ENCODE measurements at places on chromosomes 13 and 19.

- DNase-seq, result no peak
Measured at GRCh38 chr13:102039264-102039663, 362.6 kb downstream of the FGF14 start.

DNA sequence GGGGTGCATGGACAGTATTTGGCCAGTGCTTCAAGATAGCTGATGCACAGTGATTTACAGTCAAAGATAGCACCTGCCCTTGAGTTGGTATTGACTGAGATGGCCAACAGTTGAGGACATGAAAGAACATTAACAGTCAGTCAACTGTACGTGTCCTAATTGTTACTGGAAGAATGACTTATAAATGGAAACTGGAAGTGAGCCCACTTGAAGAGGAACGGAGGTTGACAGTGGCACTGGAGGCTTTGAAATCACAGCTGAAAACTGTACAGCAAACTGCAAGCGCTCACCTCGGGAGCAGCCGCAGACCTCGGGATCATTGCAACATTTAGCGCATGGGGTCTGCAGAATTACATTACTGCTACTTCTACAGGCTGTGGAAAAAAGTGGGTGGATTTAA lies 77.1 kb downstream of the GGACT start:
- no peak for DNase-seq

- DNase-seq, result no peak
Measured at GRCh38 chr19:11598103-11598483, 810 bp downstream of the ZNF627 start.

DNA sequence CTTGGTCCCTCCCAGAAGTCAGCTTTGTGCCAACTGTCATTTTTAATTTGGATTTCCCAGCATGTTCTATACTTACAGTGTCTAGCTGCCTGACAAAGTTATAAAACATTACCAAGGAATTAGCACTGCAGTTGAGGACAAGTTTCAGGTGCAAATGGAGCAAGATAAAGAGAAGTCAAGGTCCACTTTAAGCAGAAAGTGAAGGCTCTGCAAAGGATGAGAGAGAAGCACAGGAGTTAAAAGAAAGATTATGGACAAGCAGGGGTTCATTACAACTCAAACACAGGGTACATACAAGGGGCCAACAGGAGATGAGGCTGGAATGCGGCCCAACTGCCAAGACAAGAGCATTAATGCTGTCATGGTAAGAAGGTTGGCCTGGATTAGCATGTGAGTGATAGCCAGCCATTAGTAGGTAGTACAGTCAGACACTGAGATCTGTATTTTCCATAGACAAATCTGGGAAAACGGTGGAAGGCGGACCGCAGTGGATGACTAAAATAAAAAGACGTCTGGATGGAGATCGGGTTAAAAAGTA lies 17.6 kb downstream of the UBL3 start:
- DNase-seq, result no peak

GRCh38 chr19:51012661-51013190 lies 6.8 kb downstream of the KLK10 start:
- no peak for DNase-seq

DNA sequence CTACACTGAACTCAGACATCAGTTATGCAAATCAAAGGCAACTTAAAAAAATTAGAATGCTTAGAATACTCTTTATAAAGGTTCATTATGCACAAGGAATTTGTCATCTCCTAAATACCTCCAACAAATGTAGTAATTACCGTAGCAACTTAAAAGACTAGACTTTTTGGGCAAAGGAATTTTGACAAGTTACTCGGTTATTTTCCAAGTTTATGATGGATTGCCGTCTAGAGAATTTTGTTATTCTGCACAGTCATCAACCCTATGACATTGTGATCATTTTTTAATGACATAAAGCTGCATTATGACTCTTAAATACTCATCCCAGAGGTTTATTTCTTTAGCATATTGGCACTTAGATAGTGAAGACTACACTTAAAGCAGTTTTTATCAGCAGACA lies 71.9 kb downstream of the TRPC4 start:
- no peak for DNase-seq

GRCh38 chr13:100636441-100636840 lies 38.2 kb downstream of the TMTC4 start:
- no peak for DNase-seq
